Fibroblast of skin of left biceps (primary cell): ENCODE measurements at places on chromosomes 12 and 14.

DNA sequence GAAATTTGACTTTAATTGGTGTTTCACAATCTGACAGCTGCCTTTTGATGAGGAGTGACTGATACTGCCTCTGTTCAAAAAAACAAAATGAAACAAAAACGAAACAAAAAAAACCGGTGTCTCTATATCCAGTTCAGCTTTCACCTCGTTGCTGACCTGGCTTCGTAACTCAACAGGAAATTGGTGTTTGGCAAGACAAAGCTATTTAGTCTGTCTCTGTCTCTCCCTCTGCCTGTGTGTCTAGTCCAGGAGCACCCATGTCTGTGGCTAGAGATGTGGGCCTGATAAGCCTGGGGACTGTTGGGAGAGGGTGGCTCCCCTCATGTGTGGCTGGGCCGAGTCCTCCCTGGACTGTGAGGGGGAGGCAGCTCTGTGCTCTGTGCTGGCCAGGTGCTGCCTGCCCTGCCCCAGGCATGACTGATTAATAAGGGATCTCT is 11.3 kb downstream of the CACNA1C start:
- DNase-seq = no peak

DNA sequence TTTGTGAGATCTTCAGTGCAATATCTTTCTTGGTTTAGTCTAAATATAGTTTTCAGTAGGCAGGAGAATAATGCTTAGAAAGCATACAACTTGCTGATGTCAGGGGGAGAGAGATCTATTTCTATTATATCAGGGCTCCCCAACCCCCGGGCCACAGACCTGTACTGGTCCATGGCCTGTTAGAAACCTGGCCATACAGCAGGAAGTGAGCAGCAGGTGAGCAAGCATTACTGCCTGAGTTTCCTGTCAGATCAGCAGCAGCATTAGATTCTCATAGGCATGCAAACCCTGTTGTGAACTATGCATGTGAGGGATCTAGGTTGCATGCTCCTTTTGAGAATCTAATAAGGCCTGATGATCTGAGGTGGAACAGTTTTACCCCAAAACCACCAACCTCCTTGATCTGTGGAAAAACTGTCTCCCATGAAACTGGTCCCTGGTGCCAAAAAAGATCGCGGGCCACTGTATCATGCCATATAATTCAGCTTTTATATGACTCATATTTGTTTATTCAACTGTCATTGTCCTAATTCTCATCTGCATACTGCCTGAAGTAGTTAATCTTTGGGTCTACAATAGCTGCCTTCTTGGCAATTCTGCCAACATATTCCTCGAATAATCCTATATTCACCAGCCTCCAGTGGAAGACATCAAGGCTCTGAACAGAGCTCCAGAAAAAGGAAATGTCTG is 163.6 kb upstream of the DYRK2 start:
- DNase-seq = no peak

DNA sequence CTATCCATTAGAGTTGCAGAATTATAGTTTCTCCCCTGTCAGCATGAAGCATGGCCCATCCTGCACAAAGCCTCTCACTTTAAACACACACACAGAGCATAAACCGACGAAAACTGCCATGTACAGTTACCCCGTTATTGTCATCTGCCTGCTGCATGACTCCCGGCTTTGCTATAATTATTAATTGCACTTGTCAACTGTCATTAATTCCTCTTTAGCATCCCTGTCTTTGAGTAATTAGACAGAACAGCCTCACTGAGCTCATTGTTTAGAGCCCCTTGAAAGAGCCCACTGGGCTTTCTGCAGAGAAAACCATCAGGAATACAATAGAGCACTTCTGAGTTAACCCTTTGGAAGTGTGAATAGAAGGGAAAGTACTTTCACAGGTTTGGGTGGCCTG is 307.2 kb upstream of the SOX5 start:
- DNase-seq = no peak

DNA sequence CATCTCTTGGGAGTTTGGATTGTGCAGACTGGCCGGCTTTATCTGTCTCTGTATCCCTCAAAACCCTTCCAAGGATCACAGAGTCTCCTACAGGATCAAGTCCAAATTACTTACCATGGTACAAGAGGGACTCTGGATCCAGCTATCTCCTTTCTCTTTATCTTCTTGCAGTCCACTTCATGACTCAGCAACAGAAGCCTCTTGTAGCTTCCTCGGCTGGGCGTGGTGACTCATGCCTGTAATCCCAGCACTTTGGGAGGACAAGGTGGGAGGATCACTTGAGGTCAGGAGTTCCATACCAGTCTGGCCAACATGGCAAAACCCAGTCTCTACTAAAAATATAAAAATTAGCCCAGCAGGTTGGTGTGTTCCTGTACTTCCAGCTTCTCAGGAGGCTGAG is 189.7 kb downstream of the BCAT1 start:
- DNase-seq = no peak

DNA sequence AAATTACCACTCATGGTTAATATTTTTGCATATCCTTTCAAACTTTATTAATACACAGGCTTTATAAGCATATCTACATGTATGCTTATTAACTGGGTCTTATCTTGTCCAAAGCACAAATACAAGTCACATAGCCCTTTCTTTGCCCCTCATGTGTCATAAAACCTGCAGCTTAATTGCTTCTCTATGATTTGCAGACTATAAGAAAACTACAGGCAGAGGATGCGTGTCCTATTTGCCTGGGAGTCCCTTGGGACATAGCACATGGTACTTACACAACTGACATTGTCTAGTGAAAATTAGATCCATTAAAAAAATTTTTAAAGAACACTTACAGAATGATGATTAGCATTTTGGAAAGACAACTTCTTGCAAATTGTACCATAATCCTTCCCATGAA is 190.5 kb upstream of the PLEKHA5 start:
- DNase-seq = no peak
